ENCODE measurements at places on chromosomes 1 and 21.

- no peak for DNase-seq
These were observed 28.4 kb upstream of the ETV3 start for GRCh38 chr1:157166590-157166989.

GRCh38 chr1:2221271-2221670 lies 6.8 kb upstream of the SKI start:
- DNase-seq, result no peak

DNA sequence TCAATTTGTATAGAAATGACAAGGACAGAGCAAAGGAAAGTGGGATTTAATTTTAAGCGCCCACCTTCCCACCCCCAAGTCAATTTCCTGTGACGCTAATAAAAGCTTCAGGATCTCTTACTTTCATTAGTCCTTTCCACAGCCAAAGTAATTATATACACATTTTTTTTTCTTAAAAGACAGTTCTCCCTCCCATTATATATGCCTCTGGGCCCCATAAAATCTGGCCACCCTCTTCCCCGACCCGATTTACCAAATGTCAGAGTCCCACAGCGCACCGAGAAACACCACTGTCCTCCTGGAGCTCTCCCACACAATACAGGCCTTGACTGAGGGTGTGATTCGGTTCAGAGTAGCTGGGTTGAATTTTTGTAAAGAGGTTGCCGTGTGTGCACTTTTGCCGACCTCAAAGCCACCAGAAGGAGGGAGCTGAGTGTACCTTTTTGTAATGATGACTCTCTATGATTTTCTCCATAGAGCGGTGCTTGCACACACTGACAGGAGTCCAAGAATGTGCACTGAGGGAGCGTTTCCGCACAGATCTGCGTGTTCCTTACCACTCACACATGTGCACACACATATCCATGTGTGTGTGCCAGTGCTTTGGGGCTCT lies 26.2 kb upstream of the IL10 start:
- DNase-seq, result no peak

DNA sequence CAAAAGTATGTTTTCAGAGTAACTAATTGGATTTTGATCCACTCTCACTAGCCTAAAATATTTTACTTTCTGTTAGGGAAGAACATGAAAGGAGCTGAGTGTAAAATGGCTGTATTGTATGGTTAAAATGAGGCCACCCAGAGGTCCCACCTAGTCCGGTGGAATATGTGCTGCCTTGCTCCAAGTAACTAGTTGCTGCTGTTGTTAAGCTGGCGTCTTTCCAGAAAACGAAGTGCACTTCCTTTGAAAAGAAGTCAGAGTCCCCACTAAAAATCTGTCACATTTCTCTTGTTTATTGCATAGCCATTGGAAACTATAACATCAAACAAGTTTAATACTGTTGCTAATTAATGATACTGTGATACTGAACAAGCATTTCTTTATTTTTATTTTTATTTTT lies 3.2 kb downstream of the SLC25A33 start:
- DNase-seq, result no peak

GRCh38 chr1:167748906-167749305 lies 27.1 kb downstream of the MPZL1 start:
- DNase-seq, result no peak

GRCh38 chr1:202104073-202104472 lies 18.6 kb upstream of the GPR37L1 start:
- DNase-seq, result no peak

- DNase-seq, result no peak
These were observed 70.4 kb downstream of the CACHD1 start for GRCh38 chr1:64540265-64540791.

DNA sequence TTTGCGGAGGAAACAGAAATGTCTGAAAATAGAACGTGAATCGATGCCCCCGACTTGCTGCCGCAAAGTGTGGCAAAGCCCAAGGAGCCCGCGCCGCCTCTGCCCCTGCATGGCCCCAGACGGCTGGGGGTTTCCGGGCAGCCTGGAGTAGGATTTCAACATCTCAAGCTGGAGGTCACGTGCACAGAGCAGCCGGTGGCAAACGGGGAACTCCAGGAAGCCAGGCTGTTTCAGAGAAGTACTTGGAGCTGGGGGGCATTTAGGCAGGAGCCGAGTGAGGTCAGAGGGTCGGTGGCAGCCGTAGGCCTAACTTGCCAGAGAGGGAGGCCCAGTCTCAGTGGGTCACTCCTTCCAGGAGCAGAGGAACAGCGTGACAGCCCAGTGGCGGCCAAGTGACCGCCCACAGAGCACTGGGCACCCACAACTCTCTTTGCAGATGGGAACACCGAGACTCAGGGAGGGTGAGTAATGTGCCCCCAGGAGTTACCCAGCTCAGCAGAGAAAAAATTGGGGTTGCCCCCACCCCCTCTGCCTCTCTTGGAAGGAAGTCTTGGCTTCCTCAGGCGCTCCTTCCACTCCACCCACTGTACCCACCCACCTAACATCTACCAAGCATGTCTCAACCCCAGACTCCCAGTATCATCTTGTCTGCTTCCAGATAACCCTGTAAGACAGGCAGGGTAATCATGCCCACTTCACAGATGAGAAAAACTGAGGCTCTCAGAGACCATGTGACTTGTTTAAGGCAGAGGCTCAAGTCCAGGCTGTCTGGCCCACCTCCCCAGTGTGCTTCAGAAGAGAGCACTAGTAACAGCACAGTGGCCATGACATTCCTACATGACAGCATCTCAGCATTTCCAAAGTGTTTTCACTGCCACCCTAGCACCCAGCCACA lies 179.4 kb downstream of the HIVEP3 start:
- DNase-seq, result peak; percentile 53

- DNase-seq, result no peak
These were observed 10.9 kb downstream of the YARS1 start for GRCh38 chr1:32806290-32806689.

DNA sequence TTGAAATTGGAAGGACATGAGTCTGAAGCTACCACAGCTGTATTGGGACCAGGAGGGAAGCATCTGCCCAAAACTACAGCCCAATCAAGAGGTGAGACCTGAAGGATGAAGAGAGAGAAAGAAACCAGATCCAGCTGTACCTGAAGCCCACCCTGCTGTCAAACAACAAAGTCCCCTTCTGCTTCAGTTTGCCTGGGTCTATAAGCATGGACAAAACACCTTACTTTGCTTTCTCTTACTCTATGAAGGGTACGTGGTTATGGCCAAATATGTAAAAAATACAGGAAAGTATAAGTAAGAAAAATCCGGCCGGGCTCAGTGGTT lies 26.4 kb downstream of the TOMM20 start:
- DNase-seq, result no peak

- DNase-seq, result no peak
These were observed 17.3 kb upstream of the FGR start for GRCh38 chr1:27652111-27652864.

- no peak for DNase-seq
These were observed 75.7 kb upstream of the PKN2 start for GRCh38 chr1:88608139-88608943.

GRCh38 chr1:231091831-231092301 lies 51.8 kb upstream of the FAM89A start:
- peak; percentile 39 for DNase-seq

- DNase-seq, result no peak
These were observed 104.9 kb downstream of the CDC7 start for GRCh38 chr1:91605566-91605965.

- DNase-seq, result no peak
These were observed 11.1 kb upstream of the RAVER2 start for GRCh38 chr1:64733581-64734286.

GRCh38 chr1:163240705-163241104 lies 38.0 kb upstream of the RGS5 start:
- DNase-seq, result no peak

GRCh38 chr1:19725606-19726005 lies 60.9 kb downstream of the HTR6 start:
- no peak for DNase-seq

GRCh38 chr1:234322979-234323378 lies 50.3 kb upstream of the COA6 start:
- peak; percentile 58 for DNase-seq

DNA sequence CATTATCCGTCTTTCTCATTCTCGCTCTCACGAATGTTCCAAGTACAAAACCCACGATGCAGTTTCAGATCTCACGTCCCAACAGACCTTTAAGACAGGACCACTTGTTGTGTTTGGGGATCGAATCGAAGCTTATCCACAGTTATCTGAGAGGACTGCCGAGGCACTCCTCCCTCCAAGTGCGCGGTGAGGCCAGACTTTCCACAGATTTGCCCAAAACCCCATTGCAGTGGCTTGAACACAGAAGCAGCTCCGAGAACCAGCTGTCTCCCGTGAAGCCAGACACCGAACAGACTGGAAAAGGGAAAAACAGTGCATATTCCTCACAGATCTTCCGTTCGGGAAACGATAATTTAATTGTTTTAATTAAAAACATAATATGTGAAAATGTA lies 46.5 kb upstream of the COL6A2 start:
- no peak for DNase-seq

DNA sequence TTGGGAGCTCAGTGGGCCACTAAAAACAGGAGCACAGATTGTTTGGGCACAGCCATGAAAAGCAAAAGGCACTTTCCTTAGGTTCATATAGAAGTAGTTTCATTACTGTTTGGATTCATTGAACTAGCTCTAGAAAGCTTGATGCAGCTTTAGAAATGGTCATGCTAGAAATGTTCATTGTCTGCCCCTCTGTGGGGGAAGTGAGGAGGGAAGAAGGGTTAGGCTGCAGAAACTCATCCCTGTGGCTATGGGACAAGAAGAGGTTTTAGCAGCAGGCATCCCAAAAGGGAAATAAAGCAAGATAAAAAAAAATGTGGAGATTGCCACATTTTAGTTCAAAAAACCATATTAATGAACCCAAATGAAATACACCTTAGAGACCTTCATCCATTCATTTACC lies 359.6 kb upstream of the PTBP2 start:
- DNase-seq, result no peak

DNA sequence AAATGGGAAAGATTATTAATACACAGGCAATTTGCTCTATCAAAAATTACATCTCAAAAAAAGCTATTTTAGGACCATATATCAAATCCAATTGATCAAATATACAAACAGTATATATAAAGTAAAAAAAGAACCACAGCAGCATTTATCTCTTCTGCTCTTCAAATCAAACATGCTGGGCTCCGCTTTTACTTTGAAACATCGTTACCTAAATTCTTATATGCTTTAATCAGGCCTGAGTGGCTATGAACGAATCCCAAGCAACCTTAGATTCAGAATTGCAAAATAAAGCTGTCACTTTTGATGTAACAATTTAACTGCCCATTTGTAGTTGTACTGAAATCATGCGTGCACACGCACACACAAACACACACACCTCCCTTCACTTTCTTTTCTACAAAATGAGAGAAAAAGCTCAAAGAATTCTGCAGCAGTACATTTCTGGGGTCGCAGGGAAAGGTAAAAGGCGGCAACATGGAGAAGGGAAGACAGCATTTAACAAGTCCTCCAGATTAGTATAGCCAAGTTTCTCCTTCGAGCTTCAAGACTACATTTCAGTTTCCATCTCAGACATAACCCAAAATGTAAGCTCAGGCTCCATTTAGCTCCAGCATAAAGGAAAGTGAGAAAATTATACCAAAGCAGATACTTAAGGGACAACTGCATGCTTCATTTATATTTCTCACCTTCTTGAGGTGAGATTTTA lies 92.2 kb upstream of the TTC39A start:
- DNase-seq, result no peak

DNA sequence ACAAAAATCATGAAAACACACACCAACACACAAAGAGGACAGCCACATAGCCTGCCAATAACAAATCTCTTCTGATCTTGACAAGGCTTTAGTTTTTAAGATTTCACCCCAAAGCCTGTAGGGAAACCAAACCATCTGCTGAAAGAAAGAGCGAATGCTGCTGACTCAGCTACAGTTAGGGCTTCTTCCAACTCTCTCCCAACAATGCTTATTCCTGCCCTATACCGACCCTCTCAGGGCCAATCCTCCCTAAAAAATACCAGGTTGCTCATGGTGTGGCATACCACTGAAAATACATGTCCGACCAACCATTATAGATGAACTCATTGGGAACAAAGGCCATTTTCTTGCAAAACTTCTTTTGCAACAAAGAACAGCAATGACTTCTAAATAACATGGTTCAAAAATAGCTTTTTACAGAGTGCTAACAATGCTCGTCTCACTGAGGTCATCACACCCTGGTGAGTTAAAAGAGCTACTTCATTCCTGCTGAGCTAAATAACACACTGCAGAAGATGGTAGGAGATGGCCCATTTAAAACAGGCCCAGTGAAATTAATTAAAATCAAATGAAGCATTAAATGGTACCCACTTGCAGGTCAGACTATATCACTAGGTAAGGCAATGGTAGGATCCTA lies 86.1 kb downstream of the KIAA0319L start:
- no peak for DNase-seq

DNA sequence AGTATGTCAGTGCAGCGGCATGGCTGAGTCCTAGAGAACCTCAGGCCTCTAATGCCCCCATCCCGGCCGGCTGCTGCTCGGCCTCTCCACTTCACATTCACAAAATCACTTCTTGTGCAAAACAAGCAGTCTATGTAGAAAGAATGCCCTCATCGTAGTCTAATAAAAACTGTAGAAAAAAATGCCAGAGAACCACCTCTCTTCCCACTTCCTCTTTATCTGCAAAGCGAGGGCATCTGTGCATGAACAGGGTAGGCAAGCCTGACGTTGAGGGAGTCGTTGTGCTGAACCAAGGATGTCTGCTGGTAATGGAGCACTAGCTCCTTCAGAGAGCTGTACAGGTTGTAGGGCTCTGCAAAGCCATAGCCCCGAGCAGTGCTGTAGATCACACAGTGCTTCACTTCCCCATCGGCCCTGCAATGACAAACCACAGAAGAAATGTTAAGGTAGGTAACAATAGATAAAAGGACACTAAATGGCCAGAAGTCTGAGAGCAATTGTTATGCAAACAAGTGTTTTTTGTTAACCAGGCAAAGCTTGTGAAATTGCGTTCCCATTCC lies 88.9 kb downstream of the PIK3R3 start:
- no peak for DNase-seq

DNA sequence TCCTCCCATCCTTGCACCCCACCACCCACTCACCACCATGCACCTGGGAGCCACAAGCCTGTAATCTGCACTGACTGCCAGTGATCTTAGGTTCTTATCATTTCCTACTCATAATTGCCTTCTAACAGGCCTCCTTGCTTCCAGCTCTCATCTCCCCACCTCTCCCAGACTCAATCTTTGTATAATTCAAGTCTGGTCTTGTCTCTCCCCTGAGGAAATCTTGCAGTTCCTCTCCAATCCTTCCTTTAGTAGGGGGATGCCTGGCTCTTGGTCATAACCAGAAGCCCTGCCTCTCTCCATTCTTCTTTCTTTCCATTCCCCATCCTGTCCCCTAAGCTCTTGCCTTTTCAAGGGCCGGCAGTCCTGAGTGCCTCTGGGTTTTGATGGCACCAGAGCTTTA lies 27.8 kb downstream of the PIGM start:
- DNase-seq, result no peak

DNA sequence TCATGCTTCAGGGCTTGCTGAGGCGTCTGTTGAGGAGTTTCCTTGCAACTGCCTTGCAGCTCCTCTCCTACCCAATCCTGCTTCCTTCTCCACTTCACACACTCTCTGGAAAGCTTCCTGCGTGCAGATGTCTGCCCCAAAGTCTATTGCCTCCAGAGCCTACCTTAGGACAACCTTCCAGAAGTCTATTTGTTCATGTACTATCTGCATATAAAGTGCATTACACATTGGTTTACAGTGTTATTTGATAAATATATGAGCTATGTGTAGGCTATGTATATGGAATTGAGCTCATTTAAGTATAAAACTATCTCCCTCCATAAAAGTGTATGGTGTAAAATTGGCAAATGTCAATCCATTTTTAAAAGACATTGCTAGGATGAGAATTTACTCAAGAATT lies 9.8 kb downstream of the PTGFR start:
- DNase-seq, result no peak
